Activated CD4-positive, CD25-positive, alpha-beta regulatory T cell (primary cell): ENCODE measurements at places on chromosomes 4 and X.

DNA sequence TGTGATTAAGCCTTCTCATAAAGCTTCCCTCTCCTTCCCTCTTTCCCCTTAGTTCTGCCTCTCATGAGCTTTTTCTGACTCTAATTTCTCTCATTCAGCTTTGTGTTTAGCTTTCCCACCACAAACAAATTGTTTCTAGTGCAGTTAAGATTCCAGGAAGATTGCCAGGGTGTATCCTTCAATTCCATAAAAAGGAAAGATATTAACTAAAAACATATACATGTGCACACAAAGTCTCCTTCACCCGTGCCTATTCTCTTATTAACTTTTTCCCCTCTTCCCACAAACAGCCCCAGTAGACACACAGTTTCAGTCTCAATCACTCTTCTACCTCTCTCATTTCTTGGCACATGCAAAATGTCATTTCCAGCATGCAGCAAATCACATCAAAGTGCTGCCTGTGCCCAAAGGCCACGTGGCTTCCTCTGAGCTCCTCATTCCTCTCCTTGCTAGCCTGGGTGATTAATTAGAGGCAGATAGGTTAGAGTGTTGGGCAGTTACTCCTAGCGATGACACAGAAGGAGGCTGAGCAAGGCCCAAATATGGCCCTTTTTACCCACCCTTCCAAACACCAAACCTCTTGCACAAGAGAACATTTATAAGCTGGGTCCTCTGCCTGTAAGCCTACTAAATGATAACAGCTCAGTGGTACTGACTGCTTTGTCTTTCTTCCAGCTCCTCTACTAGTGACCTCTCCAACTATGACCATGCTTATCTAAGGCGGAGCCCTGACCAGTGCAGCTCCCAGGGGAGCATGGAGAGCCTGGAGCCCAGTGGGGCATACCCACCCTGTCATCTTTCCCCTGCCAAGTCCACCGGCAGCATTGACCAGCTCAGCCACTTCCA, 159.6 kb downstream of the SOWAHB start:
- no peak for DNase-seq

DNA sequence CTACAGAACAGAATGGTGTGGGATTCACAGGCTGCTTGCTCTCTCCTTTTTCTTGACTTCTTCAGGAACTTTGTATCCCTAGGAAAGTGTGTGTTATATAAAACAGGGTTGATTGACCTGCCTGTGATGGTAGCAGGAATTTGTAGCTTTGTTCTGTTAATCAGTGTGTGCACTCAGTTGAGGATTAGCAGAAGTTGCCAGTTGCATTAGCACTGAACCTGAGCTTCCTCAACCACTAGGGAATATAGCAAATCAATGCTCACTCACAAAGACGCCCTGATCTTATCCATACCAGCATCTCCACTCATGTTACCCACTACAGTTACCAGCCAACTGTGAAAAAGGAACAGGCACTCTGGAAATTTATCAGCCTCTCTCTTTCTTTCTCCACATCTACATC, 319.1 kb upstream of the EMCN start:
- no peak for DNase-seq

DNA sequence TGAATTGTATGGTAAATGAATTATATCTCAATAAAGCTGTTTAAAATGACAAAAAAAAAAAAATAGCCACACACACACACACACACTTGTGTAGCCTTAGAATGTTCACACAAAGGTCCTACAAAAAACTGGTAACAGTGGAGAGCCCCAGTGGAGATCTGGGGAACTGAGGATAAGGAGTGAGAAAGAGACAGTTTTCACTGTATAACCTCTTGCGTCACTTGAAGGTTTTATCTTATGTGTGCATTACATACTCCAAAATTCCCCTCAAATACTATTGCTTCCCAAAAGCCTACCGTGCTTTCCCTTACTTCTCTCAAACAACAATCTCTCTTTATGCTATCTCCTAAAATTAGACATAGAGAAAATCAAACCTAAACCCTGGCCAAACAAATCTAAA, 67.8 kb downstream of the SMC1A start:
- DNase-seq: no peak

DNA sequence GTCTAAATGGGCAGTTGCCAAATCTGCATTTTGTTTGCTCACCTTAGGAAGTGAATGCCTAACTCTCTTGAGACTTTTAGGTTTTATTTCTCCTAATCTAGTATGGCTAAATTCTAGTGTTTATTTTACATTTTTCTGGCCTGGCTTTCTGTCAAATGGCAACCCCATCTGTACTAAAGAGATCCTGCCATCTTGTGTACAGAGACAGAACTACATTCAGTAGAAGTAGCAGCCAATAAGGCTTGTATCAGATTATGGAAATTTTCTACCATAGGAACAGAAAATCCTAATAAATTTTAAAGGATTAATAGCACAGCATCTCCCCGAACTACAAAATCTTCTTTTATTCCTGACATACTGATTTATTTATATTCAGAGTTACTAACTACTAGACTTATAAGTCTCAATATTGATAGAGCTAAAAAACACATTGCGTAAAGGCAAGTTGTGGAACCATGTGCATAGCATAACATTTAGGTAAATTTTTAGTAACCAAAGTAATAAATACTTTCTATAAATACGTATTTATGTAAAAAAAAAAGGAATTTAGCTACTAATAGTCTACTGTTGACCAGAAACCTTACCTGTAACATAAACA, 45.5 kb downstream of the TMEM144 start:
- DNase-seq: no peak

DNA sequence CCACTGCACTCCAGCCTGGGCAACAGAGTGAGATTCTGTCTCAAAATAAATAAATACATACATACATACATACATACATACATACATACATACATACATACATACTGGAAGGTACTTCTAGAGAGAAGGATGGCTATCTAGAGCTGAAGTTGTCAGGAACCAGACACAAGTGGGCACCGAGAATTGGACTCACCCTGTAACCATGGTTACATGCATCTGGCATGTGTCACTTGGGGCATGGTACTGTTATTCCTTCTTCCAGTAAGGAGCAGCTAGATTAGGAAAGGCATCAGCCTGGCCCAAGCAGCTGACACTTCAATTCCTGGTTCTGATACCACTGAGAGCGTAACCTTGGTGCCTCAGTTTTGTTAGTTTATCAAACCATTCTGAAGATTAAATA, 127.1 kb downstream of the SH3KBP1 start:
- no peak for DNase-seq

GRCh38 chr4:141686879-141687278, 50.5 kb downstream of the IL15 start:
- DNase-seq: no peak

DNA sequence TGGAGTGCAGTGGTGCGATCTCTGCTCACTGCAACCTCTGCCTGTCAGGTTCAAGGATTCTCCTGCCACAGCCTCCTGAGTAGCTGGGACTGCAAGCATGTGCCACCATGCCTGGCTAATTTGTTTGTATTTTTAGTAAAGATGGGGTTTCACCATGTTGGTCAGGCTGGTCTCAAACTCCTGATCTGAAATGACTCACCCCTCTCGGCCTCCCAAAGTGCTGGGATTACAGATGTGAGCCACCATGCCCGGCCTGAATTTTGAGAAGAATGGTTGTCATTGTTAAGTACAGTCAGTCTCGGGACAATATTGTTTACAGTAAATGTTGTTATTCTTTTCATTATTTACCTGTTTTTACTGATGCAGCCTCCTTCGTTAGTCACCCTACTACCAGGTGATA, 1226.2 kb upstream of the TENM3 start:
- DNase-seq: no peak

DNA sequence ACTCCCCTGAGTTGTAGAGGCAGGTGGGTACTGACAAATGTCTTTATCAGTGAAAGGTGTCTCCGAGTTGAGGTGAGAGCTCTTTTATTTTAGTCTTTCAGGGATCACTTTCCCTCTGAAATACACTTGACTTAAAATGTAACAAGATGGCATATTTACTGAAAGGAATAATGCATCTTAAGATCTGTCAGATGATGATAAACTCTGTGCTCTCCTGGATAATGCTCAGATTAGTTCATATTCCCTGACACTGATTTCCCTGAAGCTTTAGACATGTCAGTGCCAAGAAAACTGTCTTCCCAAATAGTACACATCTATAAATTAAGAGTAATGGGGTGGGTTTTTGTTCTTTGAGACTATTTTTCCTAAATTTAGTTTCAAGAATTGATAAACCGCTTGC, 75.5 kb downstream of the ALG13 start:
- no peak for DNase-seq

- no peak for DNase-seq
Observed at GRCh38 chr4:146214238-146214637, at the start of gene REELD1. TSS of gene REELD1 (plus strand) at chr4:146214538. CDS start at chr4:146216953, 2,415 bp downstream.

DNA sequence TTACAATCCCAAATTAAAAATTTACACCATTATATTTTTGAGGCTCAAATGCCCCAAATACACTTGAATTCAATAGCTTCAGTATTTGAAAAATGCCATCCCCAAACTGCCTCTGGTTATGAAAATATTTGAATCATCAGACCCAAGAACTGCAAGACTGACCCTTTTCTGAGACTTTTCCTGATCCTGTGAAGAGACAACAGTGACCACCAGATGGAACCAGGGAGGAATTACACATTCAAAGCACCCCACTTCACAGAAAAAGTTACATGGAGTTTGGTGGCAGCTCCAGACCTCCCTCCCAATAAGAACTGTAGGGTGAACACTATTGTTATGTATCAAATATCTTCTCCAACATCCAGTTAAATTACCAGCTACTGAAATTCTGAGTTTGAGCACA, 44.0 kb upstream of the SCD5 start:
- DNase-seq: no peak

- no peak for DNase-seq
Observed at GRCh38 chr4:54173281-54173912, 55.7 kb upstream of the PDGFRA start.
